ENCODE measurements at places on chromosomes 11 and 22.

DNA sequence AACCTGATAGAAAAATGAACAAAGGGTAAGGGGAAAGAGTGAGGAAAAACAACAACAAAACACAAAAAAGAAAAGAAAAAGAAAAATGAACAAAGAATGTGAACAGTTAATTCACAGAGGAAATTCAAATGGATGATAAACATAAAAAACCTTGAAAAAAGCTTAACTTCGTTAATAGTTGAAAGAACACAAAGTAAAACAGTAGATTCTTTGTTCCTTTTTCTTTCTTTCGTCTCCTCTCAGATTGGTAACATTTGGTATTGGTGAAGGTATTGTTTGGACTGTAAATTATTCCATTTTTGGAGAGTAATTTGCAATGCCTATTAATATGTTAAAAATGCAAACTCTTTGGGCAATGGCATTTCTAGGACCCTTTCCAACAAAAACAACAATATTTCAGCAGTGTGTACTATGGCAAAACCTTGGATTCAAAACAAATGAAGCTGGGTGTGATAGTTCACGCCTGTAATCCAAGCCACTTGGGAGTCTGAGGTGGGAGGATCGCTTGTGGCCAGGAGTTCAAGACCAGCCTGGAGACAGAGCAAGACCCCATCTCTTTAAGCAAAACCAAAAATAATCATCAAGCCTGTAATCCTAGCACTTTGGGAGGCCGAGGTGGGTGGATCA is 3.3 kb upstream of the BACE1 start:
- DNase-seq = no peak

DNA sequence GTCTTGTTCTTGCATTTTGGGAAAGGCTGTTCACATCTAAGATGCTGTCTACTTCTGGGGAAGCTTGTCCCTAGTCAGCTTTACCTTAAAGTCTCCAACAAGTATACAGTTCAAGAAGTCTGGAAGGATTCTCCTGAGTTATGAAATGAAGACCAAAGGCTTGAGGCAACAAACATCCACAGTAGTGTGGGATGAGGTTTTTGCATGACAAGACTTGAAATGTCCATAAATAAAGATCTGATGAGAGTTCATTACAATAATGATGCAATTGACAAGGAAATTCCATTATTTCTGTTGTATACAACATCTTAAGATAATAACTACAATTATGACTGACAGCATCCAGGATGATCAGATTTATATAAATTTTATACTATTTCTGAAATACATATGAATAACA is 21.3 kb upstream of the KDM4E start:
- DNase-seq = no peak

DNA sequence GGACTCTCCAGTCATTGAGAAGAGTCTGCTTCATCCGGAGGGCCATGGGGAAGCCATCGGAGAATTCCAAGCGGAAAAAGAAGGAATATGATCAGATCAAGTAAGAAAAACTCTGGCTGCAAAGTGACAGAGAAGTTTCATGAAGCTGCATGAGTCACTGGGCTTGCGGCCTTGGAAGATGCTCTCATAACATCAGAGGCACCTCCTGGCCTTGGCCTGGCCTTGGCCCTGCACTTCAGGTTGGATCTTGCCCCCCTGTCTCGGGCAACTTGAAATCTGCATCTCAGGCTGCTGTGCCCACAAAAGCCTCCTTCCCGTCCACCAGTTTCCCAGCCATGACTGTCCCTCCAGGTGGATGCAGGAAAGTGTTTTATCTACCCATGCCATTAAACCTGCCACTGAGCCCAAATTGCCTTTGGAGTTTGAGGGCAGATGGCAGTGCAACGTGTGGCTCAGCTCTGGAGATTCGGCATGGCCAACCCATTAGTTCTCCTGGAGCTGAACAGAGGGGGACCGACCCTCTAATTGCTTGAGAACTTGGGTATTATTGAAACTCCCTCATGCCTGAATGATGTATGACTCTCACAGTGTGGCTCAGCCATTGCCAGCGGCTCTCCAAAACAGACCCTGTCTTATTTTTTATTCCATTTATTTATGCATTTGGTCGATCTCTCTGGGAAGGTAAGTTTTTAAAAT is 66.7 kb downstream of the SEZ6L start:
- no peak for DNase-seq

- DNase-seq = no peak
Measured at GRCh38 chr11:20644360-20644759, 25.0 kb upstream of the NELL1 start.

DNA sequence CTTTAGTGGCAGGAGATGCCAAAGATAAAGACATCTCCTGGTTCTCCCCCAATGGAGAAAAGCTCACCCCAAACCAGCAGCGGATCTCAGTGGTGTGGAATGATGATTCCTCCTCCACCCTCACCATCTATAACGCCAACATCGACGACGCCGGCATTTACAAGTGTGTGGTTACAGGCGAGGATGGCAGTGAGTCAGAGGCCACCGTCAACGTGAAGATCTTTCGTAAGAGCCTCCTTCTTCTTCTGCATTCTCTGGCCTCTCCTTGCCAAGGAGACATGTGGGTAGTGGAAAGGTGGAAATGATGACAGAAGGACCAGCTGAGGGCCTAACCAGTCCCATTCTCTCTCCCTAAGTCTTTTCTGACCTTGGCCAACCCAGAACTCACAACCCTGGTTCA is 110.1 kb upstream of the TTC12 start:
- DNase-seq = no peak

- no peak for DNase-seq
Measured at GRCh38 chr22:46457502-46458488, 79.6 kb downstream of the CELSR1 start.

DNA sequence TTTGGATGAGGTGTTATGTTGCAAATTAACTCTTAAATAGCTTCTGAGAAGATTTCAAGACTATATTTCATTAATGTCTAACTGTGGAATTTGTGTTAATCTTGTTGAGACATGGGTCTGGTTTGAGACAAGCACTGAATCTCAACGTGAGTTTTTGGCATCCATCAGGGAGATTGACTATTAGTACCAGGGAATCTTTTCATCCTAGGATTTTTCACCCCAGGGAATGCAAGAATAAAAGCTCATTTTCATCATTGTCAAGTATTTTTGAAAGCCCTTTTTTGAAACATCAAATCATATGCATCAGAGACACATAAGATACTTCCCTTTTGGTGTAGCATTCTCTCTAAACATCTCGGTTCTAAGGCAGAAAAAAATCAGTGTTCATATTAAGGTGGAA is 19.5 kb downstream of the OR5T2 start:
- no peak for DNase-seq
